Right kidney (tissue), 9 donors: ENCODE measurements at places on chromosomes 5 and 9.

- DNase-seq = no peak
These were observed 17.9 kb downstream of the MYO10 start for GRCh38 chr5:16918156-16918555.

- DNase-seq = peak; percentile 18
These were observed 8.6 kb upstream of the OXCT1 start for GRCh38 chr5:41878643-41879478.

- DNase-seq = peak; percentile 59
These were observed 968 bp downstream of the NKD2 start for GRCh38 chr5:1009359-1010180.

- DNase-seq = no peak
These were observed 50.8 kb upstream of the TEX48 start for GRCh38 chr9:114732823-114733222.

DNA sequence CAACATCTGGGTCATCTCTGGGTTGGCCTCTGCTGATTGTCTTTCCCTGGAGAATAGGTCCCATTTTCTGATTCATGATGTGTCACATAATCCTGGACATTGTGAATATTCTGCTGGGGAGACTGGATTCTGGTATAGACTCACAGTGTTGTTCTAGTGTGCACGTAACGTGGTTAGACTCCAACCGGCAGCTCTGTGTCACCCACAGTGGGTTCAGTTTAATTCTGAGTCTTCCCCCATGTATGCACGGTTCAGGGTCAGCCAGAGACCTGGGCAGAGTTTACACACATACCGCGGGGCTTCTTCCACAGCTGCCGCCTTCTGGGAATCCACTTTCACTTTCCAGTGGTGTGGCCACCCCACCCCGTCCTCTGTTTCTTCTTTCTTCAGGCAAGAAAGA, 38.0 kb upstream of the LRRC14B start:
- no peak for DNase-seq

GRCh38 chr5:67696446-67696845, 499.8 kb upstream of the CD180 start:
- no peak for DNase-seq

DNA sequence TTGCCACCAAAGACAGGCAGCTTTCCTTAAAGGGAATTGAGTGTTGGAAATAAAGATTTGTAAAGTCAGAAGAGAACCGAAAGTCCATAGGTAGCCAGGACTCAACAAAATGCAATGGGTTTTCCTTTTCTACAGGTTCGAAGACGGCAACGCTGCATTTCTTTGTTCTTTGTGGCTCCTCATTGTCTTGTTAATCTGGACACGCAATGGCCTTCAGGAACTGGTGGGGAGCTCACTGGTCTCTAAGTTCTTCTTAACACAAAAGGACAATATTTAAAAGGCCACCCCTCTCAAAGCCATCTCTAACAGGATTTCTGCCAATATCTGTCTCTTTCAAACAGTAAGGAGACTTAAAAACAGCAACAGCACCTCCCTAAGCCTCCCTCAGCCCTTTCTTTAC, 170.6 kb downstream of the RMI1 start:
- DNase-seq = no peak

DNA sequence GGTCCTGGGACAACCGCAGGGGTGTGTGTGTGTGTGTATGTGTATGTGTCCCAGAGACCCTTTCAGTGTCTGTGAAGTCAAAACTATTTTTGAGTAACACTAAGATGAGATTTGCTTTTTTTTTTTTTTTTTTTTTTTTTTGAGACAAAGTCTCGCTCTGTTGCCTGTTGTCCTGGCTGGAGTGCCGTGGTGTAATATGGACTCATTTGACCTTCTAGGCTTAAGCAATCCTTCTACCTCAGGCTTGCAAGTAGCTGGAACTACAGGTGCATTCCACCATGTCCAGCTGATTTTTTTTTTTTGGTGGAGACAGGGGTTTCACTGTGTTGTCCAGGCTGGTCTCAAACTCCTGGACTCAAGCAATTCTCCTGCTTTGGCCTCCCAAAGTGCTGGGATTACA, 97.4 kb upstream of the KLF9 start:
- DNase-seq = no peak

DNA sequence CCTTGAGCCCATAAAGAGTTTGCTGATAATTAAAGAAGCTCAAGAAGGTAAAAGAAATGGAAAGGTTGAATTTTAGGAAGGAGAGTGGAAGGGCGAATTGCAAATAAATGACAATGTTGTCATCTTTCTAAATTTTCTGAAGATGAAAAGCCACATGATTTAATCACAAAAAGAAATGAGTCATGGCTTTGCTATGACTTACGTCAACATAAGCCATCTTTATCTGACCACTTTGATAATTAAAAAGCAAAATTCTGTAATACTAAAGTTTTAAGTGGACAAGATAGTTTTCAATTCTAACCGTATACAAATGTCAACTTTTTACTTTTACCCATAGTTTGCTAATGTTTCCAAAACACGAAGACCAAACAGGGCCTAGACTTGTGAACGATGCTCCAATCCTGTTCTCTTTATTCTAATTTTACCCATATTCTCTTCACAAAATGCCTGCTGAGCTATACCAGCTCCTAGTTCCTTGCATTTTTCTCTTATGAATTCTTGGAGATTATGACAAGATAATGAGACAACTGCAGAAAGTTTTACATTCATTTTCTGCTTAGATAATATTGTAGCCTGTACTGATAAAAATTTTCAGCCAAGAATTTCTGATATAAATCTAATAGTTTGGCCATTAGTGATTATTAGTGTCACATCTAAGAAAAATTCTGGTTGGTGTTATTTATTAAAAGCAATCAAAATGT, 21.8 kb upstream of the PRUNE2 start:
- DNase-seq = no peak

- DNase-seq = no peak
These were observed 12.0 kb upstream of the WDR38 start for GRCh38 chr9:124841075-124841821.

GRCh38 chr5:76737846-76738245, 21.9 kb downstream of the F2R start:
- no peak for DNase-seq

DNA sequence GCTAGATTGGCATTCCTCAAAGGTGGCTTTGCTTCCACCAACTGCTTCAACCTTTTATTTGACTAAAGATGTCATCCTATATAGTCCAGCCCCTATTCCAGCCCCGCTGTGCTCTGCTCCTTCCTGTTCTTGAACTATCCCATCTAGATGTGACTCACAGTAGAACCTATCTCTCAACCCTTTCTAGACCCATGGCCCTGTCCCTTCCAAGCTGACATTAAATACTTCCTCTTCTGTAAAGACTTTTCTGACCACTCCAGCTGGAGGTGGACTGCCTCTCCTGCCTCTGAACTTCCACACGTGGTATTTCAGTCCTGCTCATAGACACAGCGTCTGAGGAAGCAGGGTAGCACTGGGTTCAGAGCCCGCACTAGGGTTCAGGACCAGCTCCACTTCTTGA, 32.4 kb downstream of the OSTF1 start:
- no peak for DNase-seq

- DNase-seq = no peak
These were observed 10.3 kb downstream of the ACTL7B start for GRCh38 chr9:108845507-108845906.

GRCh38 chr9:2158111-2158610, 143.0 kb downstream of the SMARCA2 start:
- peak; percentile 68 for DNase-seq

GRCh38 chr5:39371367-39371635, 7.0 kb upstream of the C9 start:
- DNase-seq = no peak

DNA sequence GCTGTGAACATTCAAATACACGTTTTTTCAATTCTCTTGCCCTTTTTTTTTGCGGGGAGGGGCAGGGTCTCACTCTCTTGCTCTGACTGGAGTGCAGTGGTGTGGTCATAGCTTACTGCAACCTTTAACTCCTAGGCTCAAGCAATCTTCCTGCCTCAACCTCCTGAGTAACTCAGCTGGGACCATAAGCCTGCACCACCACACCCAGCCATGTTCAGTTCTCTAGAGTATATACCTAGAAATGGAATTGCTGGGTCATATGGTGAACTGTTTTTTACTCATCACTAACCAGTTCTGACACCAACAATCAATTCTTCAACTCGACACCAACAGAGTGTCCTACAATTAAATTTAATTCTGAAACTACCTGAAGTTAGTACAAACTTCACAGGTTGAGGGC, 85.5 kb upstream of the ZNF169 start:
- no peak for DNase-seq

DNA sequence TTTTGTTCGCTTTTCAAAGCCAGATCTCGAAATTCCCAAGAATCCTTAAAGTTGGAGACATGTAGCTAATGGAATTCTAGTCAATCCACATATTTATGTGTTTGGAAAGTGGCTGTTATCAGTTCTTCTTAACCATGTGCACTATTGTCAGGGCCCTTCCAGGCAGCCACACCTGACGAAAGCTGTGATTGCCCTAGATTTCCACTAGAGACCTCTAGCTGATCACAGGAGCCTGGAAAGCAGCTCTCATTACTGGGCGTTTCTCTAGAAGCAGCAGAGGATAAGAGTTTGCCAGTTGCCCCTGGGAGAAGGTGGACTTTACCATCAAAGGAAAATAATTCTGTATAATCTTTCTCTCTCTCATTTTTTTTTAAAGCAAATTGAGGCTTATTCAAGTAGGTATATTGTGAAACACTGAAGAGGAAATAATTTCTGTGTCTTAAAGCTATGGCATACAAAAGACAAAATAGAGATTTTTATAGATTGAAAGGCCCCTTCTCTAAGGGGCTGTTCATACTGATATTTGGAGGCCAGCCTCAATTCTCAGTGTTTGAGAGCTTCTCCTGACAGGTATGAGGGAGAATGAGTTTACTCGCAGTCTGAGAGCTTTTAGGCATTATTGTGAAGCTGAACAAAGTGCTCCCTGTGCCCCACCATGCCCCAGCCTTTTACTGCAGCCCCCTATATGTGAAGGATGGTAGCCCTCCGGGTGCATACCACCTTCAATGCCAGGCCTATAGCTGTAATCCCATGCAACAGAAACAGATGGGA, 405.4 kb upstream of the ACTBL2 start:
- DNase-seq = no peak

- no peak for DNase-seq
These were observed 32.1 kb downstream of the PRUNE2 start for GRCh38 chr9:76873821-76874220.

GRCh38 chr9:89695441-89695891, 90.7 kb downstream of the GADD45G start:
- DNase-seq = no peak

- DNase-seq = peak; percentile 65
These were observed 308.0 kb upstream of the RPS23 start for GRCh38 chr5:82586181-82586580.

GRCh38 chr9:120464176-120464886, 115.6 kb downstream of the CDK5RAP2 start:
- DNase-seq = no peak

DNA sequence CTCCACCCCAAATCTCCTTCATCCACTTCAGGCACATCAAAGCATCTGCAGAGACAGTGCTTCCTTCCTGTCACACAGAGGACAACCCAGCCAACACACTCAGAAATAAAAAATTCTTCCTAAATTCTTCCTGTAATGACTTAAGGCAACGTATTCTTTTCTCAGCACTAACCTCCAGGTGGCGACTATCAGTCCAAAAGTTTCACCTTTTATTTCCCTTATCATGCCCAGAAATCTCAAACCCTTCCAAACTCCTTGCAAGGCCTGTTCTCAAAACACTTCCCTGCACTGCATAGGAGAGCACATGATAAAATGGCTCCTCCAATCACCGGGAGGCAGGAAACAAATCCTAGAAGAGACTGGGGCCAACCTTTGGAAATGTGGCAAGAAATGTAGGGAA, 35.1 kb downstream of the SLIT3 start:
- DNase-seq = no peak
